ENCODE measurements at places on chromosomes 13 and 19.

- no peak for DNase-seq
Measured at GRCh38 chr13:66586489-66586888, 643.6 kb downstream of the PCDH9 start.

- no peak for DNase-seq
Measured at GRCh38 chr13:73403355-73404120, 344.7 kb downstream of the KLF5 start.

GRCh38 chr13:43195551-43195950, 172.2 kb downstream of the DNAJC15 start:
- no peak for DNase-seq

GRCh38 chr19:46147791-46148288, at the start of gene IGFL2:
Gene IGFL2 (plus strand): TSS chr19:46148238. CDS start chr19:46148279, 41 bp downstream.
- no peak for DNase-seq

DNA sequence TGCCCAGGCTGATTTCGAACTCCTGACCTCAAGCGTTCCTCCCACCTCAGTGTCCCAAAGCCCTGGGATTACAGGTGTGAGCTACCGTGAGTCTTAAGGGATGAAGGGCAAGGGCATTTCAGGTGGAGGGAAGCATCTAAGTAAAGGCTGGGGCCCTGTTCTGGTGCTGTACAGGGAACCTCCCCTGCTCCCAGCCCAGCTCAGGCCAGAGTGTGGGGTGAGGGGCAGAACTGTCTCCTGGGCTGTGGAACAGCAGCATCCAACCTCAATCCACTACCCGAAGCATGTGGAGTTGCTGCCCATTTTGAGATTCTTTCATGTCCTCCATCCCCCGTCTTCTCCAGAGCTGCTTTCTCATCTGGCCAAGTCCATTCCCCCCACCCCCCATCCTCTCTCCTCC, 105.3 kb downstream of the SIPA1L3 start:
- no peak for DNase-seq

- no peak for DNase-seq
Measured at GRCh38 chr13:112532837-112533745, 54.9 kb downstream of the TUBGCP3 start.

GRCh38 chr13:60397704-60398378, 821 bp downstream of the TDRD3 start:
- DNase-seq, result no peak

- DNase-seq, result no peak
Measured at GRCh38 chr19:46974181-46974580, 45.5 kb upstream of the NPAS1 start.

DNA sequence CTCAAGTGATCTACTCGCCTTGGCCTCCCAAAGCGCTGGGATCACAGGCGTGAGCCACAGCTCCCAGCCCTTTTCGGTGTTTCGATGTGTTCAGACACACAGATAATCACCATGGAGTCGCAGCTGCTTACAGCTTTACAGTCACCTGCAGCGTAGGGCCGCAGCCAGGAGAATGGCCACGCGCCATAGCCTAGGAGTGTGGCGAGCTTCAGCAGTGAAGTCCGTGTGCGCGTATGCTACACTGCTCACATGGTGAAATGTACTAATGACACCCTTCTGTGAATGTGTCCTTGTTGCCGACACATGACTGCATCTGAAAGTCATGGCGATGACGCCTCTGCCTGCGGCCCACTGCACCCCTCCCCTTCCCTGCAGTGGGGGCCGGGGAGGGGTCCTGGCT, 23.6 kb downstream of the AP3D1 start:
- DNase-seq, result no peak

GRCh38 chr19:45311621-45312020, 11.1 kb downstream of the CKM start:
- DNase-seq, result no peak

GRCh38 chr13:71291842-71292146, 575.2 kb downstream of the DACH1 start:
- DNase-seq, result no peak

- no peak for DNase-seq
Measured at GRCh38 chr19:53646144-53646543, 14.3 kb downstream of the DPRX start.

- DNase-seq, result no peak
Measured at GRCh38 chr13:74204602-74205312, 70.6 kb upstream of the KLF12 start.

DNA sequence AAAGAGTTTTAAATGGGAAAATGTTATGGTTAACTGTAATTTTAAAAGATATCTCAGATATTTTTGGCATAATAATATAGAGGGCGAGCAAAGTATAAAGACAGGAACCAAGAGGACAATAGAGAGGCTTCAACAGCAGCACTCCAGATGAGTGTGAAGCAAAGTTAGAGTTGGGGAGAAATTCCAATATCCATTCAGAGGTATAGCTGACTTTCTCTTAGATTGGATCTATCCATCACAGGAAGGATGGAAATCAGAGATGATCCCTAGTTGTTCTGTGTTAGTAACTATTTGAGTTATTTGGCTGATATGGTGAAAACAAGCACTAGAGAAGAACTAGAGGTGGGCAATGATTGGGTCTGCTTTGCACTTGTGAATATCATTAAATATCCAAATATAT, 786.0 kb upstream of the KLHL1 start:
- DNase-seq, result no peak

GRCh38 chr13:31111136-31111535, 50.6 kb downstream of the HSPH1 start:
- DNase-seq, result no peak

DNA sequence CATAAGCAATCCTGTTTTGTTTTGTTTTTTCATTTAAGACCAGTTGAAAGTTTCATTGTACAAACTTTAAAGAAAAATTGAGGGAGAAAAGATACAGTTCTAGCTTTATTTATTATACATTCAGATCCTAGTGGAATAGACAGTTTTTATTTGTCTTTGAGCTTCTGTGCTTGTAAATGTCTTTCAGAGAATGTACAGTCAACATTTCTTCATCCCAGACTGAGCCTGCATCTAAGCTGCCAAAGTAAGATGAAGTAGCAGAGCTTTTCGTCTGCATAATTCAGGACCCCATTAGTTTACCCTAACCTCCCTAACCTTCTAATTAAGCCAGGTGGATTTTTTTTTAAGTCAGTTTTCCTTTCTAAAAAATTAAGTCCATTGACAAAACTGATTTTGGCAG, 516.7 kb upstream of the HTR2A start:
- no peak for DNase-seq

GRCh38 chr13:113788413-113789135, 29.5 kb downstream of the TMEM255B start:
- no peak for DNase-seq

DNA sequence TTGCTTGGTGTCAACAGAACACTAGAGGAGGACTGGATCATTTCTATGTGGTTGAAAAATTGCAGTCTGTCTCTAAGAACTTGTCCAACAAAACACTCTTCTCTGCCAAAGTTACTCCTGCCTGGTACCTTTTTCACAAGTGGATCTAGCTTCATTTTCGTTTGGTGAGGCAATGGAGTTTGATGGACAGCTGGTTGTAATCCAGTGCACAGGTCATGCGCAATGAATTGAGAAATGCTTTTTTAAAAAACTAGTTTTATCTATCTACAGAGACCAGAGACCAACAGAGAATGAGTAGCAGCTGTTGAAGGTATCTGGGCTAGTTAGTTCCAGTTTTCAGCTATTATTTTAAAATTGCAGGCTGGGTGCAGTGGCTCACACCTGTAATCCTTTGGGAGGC, 12.0 kb upstream of the KBTBD6 start:
- no peak for DNase-seq

DNA sequence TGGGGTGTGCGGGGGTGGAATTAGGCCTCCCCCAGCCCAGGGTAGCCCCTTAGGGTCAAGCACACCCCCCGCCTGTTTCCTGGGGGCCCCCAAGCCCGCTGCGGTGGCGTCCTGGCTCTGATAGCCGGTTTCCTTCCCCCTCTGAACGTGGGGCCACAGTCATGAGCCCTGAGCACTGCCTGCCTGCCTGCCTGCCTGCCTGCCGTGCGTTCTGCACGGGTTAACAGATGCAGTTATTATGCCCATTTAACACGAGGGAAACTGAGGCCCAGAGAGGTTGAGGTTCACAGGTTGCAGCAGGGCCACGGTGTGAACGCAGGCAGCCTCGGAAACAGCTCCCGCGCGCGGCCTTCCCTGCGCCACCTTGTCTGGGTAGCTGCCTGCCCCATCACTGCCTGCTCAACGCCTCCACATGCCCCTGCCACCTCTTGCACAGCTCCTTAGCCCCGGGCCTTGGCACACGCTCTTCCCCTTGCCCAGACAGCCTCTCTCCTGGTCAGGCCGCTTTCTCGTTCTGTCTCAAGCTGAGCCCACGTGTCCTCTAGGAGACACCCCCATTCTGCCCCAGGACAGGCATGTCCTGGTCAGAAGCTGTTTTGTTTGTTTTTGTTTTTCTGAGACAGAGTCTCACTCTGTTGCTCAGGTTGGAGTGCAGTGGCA, 1.2 kb upstream of the GAMT start:
- DNase-seq, result no peak

DNA sequence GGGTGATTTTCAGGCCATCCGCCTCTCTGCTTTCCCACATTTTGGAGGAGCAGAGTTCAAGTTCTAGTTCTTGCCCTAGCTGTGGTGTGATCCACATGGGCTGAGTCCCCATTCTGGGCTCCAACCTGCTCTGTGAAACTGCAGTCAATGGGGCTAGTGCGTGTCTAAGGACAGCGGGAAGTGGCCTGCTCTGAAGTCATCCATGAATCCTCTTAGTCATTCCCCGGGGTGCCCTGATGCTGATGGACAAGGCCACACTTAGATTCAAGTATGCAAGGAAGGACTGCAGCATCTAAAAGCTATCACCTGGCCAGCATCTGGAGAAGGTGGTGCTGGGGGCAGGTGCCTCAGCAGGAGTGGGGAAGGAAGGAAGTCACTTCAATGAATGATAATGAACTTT, 94.6 kb downstream of the TSHZ3 start:
- DNase-seq, result no peak

DNA sequence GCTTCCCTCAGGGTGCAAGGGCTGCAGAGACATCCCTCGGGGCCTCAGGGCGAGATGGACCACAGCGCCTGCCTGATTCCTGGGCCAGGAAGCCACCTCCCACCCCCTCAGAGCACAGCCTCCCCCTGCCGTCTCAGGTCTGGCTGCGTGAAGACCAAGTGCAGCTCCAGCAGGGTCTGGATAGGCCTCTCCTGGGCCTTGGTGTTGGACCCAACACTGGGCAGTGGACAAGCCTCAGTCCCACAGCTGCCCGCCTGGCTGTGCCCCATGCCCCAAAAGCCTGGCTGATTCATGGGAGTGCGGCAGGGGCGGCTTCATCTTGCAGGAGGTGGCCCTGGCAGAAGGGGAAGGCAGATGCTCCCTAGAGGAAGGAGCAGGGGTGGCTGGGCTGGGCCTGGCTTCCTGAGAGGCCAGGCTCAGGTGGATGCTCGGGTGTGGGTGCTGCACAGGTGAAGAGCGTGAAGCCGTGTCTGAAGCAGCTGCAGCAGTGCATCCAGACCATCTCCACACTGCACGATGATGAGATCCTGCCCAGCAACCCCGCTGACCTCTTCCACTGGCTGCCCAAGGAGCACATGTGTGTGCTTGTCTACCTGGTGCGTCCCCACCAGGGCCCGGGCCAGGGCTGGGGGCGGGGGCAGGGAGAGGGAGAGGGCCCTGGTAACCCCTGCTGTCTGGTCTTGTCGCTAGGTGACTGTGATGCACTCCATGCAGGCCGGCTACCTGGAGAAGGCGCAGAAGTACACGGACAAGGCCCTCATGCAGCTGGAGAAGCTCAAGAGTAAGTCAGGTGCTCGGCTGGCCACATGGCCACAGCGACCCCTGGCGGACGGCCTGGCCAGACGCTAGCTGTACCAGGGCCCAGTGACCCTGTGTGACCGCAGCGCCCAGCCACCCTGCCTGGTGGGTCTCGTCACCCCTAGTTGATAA, 21.7 kb downstream of the MAU2 start:
- DNase-seq, result no peak

All from kidney epithelial cell (primary cell).